ENCODE measurements at places on chromosomes 1 and 21.

DNA sequence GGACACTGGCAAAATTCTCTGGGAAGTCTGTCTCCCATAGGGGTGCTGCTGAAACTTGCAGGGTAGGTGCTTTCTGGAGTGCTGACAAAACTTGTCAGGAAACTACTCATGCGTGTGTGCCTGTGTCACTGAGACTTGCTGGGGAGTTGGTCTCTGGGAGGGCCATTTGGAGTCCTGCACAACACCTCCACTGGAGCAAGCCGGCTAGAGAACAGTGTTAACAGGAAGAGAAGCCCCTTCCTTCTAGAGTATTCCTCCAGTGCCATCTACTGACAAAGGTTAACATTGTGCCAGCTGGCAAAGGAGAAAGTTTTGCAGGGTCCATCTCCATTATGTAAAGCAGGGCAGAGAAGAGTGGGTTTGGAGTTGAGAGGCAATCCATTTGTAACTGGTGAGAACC, 30.0 kb downstream of the ZMYM4 start:
- no peak for DNase-seq

GRCh38 chr1:236020359-236021219, 44.3 kb downstream of the NID1 start:
- no peak for DNase-seq

DNA sequence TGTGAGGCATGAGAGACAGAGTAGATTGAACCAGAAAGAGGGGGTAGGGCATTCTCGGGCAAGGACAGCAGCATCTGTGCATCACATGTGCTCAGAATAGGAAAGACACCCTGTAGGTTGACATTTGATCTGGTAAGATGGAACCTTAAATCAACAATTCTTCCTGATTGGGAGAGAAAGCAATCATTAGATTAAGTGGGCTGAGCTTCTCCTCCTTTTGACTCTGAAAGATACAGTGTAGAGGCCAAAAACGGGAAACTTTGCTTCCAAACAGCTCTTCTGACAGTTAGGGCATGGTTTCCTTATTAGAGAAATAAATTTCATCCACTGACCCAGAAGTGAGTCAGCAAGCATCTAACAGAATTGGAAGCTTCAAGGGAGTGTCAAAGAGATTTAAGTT, 9.7 kb downstream of the KIF14 start:
- no peak for DNase-seq

GRCh38 chr1:29684141-29684540, 447.8 kb downstream of the PTPRU start:
- DNase-seq, result no peak

- DNase-seq, result no peak
Measured at GRCh38 chr1:160858097-160858496, 4.6 kb downstream of the CD244 start.

DNA sequence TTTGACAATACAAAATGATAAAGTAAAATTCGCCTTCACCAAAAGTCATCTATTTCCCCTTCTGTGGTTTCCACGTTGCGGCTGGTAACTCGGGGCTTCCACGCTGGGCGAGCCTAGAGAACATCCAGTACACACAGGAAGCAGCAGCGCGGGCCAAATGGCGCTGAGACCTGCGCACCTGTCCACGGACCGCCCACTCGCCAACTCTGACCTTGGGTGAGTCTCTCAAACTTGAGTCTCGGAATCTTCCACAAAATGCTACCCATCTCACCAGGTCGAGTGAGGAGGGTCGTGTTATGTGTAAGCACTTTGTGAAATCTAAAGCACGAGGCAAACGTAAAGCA, 820 bp upstream of the TTF2 start:
- DNase-seq, result peak; percentile 45

DNA sequence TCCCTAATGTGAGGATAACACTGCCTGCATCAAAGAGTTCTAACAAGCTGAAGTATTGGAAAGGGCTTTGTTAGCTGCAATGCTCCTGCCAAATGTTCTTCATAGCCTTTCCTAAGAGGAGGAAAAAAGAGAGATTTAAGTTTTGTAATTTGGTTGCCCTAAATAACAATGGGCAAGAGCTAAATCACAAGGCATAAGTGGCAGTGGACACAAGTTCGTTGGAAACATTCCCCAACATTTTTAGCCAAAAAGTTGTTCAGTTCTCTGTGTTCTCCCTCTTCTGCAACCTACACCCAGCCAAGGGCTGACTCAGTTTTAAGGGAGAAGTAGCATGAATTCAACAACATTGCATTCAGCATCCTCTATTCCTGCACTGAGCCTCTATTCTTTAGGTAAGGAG, 2.6 kb upstream of the UQCRHL start:
- DNase-seq, result no peak

- DNase-seq, result no peak
Measured at GRCh38 chr1:7538033-7538432, 233.1 kb upstream of the VAMP3 start.

DNA sequence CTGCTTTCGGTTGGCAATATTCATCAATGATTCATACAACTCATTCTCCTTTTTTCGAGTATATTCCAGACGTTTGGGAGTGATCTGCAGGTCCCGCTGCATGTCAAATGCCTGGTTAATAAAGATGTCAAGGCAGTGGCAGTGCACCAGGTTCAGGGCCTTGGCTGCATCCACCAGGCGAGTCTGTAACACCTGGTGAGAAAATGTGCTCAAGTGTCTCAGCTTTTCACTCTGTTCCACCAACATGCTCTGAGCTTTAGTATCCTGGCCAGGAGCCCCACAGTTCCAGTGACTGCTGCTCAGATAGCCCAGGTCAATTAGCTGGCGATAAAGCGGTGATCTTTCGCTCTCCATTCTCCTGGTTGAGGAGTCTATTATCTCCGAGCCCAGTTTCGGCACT, 42.3 kb downstream of the DSTYK start:
- DNase-seq, result no peak

GRCh38 chr1:11730429-11730891, 5.5 kb upstream of the AGTRAP start:
- DNase-seq, result no peak

GRCh38 chr1:33410091-33410701, 20.7 kb downstream of the PHC2 start:
- no peak for DNase-seq
